NCI-H2171 (cell line): ENCODE measurements at places on chromosomes 2 and 18.

- DNase-seq = no peak
These were observed 285.1 kb downstream of the SLC4A3 start for GRCh38 chr2:219912491-219912921.

DNA sequence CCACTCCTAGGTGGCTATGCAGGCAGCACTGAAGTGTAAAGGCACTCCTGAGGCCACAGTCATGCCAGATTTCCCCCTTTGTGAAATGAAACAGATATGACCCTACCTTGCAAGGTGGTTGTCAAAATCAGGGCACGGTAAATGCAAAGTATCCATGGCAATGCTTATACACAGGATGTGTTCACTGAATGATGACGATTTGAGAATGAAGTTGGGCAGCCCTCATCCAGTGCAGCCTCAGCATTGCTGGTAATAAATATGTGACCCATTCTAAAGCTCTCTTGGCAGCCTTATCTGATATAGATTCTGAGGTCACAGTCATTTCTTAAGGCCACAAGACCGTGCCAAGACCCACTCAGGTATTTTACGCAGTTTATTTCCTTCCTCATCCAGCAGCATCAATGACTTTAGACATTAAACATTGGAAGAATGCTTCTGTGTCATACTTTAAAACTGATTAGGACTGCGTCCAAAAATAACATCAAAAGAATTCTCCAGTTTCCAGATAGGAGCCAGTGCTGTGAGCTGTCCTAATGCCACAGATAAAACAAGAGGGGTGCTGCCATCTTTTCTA, 125.5 kb upstream of the SERTAD2 start:
- no peak for DNase-seq

- no peak for DNase-seq
These were observed 7.4 kb downstream of the CYB5A start for GRCh38 chr18:74284191-74284979.

DNA sequence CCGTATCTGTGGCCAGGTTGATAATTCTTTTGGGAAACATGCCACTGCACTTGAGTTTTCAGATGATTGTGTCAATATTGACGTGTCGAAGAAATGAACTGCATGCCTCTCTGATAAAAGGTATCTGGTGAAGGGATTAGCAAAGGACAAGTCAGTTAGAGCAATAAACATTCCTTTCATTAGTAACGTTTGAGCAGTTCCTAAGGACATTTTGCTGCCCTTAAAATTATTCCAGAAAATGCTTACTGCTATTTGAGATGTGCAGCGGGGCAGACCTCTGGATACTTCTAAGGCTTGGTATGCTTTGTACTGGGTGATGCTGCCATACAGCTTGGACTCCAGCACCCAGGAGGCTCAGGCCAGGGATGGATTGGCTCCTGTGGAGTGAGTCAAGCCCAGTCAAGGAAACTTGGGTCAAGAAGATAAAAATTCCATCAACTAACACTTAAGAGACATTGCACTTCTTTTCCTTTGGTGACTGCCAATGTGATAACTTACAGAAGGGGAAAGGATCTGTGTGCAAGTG, 166.7 kb downstream of the FHOD3 start:
- DNase-seq = no peak

DNA sequence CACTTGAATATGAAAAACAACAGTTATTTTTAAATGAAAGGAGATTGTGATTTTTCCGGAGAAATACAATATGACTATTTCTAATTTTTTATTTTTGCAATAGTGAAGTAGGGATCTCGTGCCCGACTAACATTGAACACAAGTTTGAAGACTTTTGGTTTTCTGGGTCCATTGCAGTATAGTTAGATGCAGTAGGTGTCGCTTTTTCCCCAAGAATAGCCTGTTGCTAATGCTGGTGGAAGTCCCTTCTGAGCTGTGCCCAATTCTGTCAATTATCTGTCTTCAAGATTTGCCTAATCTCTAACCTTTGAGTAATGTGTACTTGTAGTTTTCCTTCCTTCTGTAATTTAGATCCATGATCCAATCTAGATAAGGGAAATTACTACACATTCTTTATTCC, 36.5 kb downstream of the SEMA4F start:
- peak; percentile 36 for DNase-seq

GRCh38 chr2:72636210-72636609, 189.6 kb downstream of the EXOC6B start:
- DNase-seq = no peak

DNA sequence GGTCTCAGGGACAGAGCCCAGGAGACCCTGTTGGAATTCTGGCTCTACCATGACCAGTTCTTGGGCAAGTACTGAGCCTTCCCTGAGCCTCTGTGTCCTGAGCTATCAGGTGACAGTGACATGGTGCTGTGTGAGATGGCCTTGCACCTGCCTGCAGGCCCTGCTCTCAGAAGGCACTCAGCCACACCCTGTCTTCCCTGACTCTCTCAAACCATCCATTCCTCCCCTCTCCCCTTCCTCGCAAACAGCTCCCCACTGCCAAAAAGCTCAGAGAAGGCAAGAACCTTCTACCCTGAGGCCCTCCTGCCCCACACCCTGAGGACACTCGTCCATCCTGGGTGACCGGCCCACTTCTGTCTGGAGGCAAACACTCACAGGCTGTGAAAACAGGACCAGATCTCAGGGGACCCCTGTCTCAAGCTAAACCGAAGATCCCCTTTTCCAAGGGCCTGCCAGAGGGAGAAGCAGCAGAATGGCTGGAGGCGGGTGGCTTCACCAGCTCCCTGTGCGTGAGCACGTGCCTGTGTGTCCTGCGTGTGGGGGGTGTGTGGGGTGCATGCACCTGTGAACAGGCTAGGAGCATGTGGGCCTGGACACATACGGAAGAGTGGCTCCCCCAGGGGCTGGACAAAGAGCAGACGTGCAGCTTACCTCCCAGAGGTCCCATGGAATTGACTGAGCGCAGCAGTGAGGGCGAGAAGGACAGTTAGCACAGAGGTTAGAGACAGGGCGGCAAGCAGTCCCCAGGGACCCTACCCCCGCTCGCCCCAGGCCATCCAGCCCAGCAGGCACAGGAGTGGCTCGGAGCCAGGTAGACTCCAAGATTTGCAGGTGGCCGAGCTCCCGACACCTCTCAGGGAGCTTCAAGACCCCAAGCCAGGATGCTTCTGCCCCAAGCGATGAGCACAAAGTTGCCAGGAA, 53.9 kb downstream of the BIN1 start:
- no peak for DNase-seq

GRCh38 chr2:132999421-132999820, 329.4 kb upstream of the LYPD1 start:
- no peak for DNase-seq

DNA sequence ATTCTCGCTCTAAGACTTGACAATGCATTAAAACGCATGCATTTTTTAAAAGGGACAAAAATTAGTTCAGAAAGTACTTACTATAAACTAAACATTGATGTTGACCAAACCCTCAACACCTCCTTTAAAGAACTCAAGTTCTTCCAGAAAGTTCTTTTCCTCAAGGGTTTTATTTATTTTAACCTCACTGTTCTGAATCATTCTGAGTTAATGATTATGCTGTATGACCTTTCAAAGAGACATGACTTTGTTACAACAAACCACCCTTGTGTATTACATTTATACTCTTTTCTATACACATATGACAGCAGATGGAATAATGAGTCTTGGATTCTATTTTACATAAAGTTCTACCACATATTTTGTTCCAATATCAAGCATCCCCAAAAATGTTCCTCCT, 139.8 kb upstream of the CCDC150 start:
- no peak for DNase-seq

DNA sequence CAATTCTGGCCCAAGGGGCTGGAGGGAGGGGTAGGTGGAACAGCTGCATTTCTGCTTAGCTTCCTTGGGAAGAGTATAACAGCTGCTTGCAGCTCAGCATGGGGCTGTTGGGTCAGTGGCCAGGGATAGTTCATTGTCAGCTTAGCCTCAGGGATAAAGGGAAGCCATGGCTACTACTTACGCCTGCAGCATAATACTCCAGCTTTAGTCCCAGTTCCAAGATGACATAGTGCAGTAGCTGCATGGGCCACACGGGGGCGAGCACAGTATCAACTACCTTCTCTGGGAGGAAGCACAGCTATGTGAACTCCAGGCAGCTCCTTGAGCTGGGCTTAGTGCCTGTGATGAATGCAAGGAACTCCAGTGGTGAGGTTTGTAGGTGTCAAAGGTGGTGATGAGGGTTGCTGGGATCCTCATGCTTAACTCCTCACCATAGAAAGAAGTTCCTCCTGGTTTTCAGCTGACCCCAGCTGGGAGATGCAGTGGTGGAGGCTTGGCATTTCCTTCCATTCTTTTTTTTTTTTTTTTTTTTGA, 35.4 kb upstream of the RHOB start:
- DNase-seq = peak; percentile 32

GRCh38 chr2:176873403-176873802, 339.2 kb upstream of the HNRNPA3 start:
- no peak for DNase-seq

DNA sequence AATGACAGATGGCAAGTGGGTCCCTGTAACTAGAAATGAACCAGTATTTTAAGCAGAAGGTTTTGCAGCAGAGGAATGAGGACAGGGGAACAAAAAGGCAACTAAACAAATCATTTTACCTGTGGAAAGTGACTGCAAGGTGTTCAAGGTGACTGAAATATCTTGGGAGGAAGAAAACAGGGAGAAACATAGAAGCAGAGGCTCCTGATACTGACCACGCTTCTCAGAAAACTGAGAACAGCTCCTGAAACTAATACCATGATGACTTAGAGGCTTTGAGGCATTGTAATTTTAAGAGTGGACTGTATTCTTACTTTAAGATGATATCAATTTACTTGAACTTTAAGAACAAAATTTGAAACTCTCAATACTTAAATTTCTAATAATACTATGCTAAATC, at the start of gene DYTN:
DYTN (minus strand) TSS at position 101 of the 400 bp plus-strand sequence. CDS start 117 bp downstream, outside the sequence.
- no peak for DNase-seq

GRCh38 chr2:181330286-181330685, 126.9 kb upstream of the ITGA4 start:
- DNase-seq = no peak

GRCh38 chr2:207330912-207331311, 165.2 kb upstream of the KLF7 start:
- no peak for DNase-seq

DNA sequence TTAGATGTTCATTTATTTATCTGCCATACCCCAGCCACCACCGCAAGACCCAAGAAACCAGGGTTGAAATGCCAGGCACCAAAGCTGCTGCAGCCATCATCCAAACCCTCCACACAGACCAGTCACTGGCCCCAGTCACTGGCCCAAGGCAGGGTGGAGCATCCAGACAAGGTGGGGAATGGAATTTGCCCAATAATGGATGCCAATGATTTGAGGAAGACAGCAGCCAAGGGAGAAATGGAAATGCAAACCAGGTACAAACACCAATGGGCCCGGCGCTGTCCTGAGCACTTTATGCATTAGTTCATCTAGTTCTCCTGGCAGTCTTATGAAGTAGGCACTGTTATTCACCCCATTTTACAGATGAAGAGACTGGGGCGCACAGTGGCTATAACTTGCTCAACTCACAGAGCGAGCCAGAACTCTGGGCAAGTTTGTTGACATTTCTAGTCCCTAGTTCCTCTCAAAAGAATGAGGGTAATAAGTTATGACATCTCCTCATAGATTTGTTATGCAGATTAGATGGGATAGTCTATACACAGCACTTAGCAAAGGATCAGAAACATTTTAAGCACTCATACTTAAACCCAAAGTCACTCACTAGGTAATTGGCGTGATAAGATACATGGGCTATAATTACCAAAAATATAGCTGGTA, 173.3 kb downstream of the TMEM247 start:
- no peak for DNase-seq

GRCh38 chr2:74566754-74567085, 12.2 kb downstream of the DOK1 start:
- no peak for DNase-seq

DNA sequence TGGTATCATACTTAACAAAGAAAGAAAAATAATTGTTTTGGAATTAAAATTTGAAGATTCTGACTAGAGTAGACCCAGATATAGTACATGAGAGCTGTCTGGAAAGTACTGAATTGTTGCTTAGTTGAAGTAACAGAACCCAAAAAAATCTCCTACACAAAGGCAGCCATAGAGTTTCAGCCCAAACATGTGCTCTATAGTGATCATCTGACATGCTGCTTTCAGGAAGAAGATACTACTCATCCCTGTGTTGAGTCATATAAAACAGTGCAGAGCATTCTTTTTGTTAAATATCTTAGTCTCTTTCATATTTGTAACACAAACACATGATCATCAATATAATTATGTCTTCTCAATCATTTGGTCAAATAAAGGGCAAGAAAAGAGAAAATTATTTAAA, 84.8 kb upstream of the PTPRM start:
- DNase-seq = no peak

DNA sequence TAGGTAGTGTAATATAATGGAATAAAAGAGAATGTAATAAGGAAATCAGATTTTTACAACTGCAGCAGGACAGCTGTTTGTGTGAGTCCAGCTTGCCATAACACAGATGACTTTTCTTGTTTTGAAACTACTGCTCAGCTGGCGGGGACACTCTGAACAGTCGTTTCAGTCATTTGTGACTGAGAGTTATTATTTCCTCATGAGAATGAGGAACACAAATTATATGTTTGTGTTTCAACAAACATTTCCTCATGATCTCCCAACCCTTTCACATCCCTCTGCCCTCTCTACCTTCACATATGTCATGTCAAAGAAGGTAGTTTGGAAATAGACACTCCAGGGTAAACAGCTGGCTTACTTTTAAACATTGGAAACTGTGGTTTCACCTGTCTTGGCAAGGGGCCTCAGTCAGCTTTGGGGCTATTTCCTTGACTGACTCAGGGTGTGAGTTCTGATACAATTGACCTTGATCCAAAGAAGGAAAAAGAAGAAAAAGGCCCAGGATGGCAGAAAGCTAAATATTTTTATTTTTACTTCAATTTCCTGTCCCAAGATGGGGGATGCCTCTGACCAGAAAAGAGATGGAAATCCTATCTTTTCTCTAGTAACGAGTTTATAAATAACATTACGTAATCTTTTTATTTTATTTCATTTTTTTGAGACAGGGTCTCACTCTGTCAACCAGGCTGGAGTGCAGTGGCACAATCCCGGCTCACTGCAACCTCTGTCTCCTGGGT, 593 bp downstream of the SP140L start:
- DNase-seq = no peak

DNA sequence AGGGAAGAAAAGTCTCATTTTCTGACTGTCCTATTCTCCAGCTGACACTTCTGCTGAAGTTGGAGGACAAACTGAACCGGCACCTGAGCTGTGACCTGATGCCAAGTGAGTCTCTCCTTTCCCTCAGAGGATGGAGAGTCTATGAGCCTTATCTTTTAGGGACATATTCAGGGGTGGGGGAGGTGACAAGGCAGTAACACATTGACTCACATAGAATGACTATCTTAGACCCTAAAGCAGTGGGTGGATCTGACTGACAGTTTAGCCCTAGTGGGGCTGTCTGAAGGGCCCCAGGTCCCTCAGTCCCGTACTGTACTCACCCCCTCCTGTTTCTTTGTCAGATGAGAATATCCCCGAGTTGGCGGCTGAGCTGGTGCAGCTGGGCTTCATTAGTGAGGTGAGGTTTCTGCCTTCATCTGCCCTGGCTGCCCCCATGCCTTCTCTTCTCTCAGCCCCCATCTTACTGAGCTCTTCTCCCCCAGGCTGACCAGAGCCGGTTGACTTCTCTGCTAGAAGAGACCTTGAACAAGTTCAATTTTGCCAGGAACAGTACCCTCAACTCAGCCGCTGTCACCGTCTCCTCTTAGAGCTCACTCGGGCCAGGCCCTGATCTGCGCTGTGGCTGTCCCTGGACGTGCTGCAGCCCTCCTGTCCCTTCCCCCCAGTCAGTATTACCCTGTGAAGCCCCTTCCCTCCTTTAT, 805 bp upstream of the KRTCAP3 start:
- DNase-seq = no peak
